Inflammatory macrophage treated with lipopolysaccharide for 4 hours (primary cell): ENCODE measurements at places on chromosomes 1 and 21.

GRCh38 chr1:170634824-170635410, 29.0 kb upstream of the PRRX1 start:
- no peak for DNase-seq

- DNase-seq, result no peak
Measured at GRCh38 chr1:19414515-19415121, 70.7 kb downstream of the CAPZB start.

GRCh38 chr1:205286335-205286950, 35.1 kb downstream of the NUAK2 start:
- peak; percentile 10 for DNase-seq

DNA sequence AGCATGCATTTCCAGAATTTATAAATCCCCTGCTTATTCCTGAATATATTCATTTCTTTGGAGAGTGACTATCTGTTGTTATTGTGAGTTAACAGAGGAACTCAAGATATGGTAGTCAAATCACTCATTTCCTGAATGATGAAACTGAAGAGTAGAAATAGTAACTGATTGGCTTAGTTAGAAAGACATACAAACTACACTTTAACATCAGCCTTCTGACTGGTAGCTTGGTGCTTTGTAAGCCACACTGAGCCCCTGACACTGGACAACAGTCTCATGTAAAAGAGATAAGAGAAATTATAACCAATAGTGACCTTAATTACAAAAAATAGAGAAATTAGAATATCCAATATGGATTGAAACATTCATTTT, 4.8 kb downstream of the GBP7 start:
- DNase-seq, result peak; percentile 59

DNA sequence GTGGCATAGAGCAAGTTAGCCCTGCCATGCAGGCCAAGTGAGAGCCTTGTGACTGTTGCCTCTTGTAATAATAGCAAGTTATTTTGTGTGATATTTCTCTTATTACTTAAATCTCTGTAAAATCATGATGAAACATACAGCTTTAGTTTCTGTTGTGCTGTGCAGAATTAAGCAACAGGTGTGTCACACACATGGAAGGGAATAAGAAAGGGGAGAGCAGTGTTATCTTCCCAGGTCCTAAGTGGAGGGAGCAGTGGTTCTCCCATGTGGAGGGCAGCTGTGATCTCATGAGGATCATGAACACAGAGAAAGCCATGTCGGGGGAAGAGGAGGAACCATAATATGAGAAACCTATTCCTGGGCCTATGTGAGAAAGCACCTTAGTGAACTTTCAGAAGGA, 25.2 kb upstream of the SCYL3 start:
- no peak for DNase-seq

DNA sequence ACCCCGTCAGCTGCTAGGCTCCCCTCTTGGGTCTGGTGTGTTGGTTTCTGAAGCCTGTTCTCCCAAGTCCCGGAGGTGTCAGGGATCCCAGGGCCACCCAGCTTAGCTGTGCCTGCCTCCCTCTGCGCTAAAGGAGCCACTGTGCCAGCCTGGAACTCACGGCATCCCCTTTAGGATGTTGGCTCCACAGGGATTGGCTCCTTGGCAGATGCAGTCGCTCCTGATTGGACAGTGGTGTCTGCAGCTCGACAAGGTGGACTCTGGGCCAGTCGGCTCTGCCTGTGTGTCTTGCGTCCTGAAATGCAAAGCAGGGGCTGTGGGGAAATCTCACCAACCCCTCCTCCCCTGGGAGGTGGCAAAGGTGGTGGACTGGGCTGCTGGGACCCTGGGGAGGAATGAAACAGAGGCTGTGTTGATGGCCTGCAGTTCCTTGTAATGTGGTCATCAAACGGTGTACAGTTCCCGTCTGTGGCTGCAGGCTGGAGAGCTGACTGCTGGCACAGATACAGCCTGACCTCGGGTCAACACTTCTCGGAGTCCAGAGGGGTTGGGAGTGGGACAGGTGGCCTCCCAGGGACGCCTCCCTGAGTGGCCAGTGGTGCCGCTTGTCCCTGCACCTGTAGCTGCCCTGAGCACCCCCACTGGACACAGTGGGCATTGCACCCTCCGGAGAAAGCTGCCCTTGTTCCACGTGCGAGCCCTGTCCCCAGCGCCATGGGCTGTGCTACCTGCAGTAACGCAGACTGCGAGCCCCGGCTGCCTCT, 11.5 kb upstream of the KCNAB2 start:
- DNase-seq, result peak; percentile 25

GRCh38 chr1:153734396-153735089, 6.7 kb downstream of the INTS3 start:
- DNase-seq, result peak; percentile 90

GRCh38 chr1:201938440-201939035, 7.8 kb downstream of the LMOD1 start:
- no peak for DNase-seq

GRCh38 chr1:200526709-200527612, 93.6 kb downstream of the KIF14 start:
- no peak for DNase-seq

GRCh38 chr1:5811419-5811818, 180.8 kb downstream of the NPHP4 start:
- no peak for DNase-seq

DNA sequence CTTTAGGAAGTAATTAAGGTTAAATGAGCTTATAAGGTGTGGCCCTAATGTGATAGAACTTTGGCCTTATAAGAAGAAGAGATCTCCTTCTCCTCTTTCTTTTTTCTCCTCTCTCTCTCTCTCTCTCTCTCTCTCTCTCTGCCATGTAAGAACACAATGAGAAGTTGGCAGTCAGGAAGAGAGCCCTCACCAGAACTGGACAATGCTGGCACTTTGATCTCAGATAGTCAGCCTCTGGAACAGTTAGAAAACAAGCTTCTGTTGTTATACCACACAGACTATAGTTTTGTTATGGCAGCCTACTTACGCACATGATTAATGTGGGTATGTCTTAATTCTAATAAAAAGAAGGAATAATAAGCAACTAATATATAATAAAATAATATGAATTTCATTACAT, 444.2 kb upstream of the LRRC7 start:
- DNase-seq, result no peak

- no peak for DNase-seq
Measured at GRCh38 chr21:43637530-43638158, 21.6 kb downstream of the HSF2BP start.

GRCh38 chr1:148357037-148357436, 126.1 kb downstream of the PPIAL4G start:
- no peak for DNase-seq

- DNase-seq, result no peak
Measured at GRCh38 chr1:181386951-181387350, 96.4 kb upstream of the CACNA1E start.

DNA sequence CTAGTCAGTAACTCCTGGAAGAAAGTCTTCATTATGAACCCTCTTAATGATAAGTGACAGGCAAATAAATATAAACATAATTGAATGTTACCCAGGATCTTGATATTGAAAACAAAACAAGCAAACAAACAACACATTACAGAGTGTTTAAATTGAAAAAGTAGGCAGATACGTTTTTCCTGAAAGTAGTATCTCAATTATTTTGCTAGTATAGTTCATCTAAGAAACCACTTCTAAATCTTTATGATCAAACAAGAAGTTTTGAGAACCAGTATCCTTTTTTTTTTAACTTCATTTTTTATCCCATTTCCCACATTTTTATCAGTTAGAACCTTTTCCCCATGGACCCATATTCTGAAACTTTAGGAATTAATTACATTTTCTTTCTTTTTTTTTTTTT, 3.7 kb upstream of the WDR47 start:
- no peak for DNase-seq

- DNase-seq, result no peak
Measured at GRCh38 chr1:238621405-238621804, 730.7 kb upstream of the ZP4 start.

GRCh38 chr1:88916883-88917282, 25.5 kb upstream of the GTF2B start:
- peak; percentile 44 for DNase-seq

- no peak for DNase-seq
Measured at GRCh38 chr1:207841901-207842300, 69.0 kb downstream of the CD34 start.

- DNase-seq, result no peak
Measured at GRCh38 chr1:107141491-107142126, 770 bp downstream of the NTNG1 start.

- no peak for DNase-seq
Measured at GRCh38 chr1:103448560-103448959, 76.9 kb upstream of the RNPC3 start.

DNA sequence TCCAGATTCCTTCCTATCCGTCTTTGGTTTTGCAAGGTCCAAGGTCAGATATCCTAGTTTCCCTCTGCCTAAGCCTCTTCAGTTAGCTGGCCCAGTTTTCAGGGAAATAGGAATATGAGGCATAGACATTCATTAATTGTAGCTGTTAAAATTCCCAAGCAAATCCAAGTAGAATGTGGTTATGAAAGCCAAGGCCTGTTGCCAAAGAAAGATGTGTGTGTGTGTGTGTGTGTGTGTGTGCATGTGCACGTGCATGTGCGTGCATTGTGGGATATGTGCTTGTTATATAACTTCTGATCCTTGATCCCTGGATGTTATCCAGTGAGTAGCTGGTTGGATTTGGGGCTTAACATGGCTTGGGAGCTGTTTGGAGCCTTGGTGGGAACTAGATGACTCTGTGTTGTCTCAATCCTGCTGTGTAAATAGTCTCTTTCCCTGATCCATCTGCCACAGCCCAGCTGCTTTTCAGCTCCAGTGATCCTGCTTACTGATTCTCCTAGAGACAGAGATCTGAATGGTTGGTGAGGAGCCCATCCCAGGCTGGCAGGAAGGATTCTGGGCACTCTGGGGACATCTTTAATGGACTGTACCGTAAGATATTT, 70.6 kb upstream of the GCLM start:
- no peak for DNase-seq
